D721Med (cell line): ENCODE measurements at places on chromosomes 2 and 18.

DNA sequence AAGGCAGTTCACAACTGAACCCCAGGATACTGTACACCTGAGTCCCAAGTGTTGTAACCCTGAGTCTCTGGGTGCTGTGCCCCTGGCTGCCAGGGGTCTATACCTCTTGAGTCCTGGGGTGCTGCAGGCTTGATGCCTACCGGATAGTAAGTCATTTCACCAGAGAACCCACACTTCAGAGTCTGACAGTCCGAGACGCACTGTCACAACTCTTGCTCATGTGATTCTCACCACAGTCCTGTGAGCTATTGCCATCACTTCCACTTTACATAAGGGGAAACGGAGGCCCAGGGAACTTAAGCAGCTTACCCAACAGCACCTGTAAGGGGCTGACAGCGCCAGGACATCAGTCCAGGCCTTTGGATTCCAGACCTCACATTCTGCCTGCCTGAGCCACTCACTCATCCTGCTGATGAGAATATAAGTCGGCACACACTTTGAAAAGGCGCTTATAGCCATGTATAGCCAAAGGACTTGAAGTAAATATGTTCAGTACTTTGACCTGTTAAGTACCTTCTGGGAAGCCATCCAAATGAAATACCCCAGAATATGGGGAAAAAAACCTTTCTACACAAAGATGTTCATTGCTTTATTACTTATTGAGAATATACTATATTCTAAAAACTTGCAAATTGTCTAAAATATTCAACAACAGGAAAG, 180.7 kb upstream of the ID2 start:
- no peak for DNase-seq

GRCh38 chr2:108409768-108410167, 32.0 kb downstream of the SULT1C4 start:
- DNase-seq = no peak

DNA sequence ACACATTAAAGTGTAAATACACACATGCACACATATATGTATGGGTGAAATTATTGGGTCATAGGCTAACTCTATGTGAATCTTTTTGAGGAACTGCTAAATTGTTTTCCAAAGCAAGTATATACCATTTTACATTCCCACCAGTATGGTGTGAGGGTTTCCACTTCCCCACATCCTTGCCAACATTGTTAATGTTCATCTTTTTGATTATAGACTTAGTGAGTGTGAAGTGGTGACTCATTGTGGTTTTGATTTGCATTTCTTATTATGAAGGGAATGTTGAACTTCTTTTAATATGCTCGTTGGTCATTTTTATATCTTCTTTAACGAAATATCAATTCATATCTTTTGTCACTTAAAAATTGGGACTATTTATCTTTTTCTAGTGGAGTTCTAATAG, 181.8 kb upstream of the GCFC2 start:
- no peak for DNase-seq

DNA sequence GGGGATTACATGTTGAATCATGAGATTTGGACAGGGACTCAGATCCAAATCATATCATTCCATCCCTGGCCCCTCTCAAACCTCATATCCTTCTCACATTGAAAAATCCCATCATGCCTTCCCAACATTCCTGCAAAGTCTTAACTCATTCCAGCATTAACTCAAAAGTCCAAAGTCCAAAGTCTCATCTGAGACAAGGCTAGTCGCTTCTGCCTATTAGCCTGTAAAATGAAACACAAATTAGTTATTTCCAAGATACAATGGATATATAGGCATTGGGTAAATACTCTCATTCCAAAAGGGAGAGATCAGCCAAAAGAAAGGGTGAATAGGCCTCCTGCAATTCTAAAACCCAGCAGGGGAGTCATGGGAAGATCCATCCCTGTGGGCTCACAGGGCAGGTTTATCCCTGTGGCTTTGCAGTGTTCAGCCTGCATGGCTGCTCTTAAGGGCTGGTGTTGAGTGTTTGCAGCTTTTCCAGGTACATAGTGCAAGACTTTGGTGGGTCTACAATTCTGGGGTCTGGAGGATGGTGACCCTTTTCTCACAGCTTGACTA, 21.2 kb upstream of the SLC14A1 start:
- DNase-seq = no peak

- no peak for DNase-seq
Observed at GRCh38 chr2:158487419-158487818, 30.7 kb downstream of the PKP4 start.

DNA sequence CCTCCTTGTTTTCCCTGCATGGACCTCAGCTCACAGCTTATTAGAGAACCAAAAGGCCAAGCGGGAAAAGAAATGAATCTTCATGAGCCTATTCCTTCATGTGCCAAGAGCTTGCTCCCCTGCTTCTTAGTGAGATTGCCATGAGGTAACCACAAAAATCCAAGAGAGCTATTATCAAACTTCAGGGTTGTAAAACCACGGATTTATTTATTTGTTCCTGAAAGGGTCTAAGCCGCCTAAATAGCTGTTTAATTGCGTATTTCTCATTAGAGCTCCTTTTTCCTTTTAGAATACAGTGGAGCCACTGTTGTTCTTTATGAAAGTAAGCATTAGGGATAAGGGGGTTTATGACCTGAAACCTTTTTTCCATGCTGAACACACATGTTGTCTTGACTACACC, 58.0 kb downstream of the SRD5A2 start:
- no peak for DNase-seq

- no peak for DNase-seq
Observed at GRCh38 chr18:79542876-79543750, 136.5 kb upstream of the CTDP1 start.
